Neural crest cell (in vitro differentiated cells): ENCODE measurements at places on chromosomes 7 and 10.

- no peak for DNase-seq
Measured at GRCh38 chr10:103618575-103619423, 125.3 kb downstream of the NEURL1 start.

GRCh38 chr10:21238044-21238443 is 287.4 kb downstream of the SKIDA1 start:
- no peak for DNase-seq

DNA sequence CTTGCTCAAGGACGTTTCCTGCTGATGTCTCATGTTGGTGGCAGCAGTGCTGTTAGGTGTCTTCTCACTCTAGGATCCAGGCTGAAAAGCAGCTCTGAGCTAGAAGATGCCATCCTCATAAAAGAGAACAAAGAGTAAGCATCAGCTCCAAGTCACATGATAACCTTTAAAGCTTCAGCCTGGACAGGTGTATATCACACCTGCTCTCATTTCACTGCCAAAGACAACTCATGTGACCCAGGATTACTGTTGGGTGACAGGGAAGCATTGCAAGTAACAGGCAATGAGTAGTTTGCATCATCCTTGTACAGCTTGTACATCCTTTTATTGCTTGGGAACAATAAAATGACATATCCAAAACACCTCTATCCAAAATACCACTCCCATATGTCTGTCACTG is 423.4 kb upstream of the DPP6 start:
- no peak for DNase-seq

DNA sequence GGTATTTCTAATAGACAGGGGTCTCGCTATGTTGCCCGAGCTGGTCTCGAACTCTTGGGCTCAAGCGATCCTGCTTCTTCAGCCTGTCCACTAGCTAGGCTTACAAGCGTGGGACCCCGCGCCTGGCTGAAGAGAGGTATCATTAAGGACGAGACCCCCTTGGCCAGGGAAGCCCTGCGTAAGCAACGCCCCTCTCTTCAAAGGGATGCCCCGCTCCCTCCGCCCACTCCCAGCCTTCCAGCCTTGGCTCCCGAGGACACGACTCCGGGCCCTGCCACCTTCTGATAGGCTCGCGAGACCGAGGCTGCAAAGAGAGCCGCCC is 220 bp upstream of the ZKSCAN5 start:
- peak; percentile 99 for DNase-seq

- DNase-seq: no peak
Measured at GRCh38 chr7:15557186-15557585, 4.6 kb downstream of the AGMO start.

DNA sequence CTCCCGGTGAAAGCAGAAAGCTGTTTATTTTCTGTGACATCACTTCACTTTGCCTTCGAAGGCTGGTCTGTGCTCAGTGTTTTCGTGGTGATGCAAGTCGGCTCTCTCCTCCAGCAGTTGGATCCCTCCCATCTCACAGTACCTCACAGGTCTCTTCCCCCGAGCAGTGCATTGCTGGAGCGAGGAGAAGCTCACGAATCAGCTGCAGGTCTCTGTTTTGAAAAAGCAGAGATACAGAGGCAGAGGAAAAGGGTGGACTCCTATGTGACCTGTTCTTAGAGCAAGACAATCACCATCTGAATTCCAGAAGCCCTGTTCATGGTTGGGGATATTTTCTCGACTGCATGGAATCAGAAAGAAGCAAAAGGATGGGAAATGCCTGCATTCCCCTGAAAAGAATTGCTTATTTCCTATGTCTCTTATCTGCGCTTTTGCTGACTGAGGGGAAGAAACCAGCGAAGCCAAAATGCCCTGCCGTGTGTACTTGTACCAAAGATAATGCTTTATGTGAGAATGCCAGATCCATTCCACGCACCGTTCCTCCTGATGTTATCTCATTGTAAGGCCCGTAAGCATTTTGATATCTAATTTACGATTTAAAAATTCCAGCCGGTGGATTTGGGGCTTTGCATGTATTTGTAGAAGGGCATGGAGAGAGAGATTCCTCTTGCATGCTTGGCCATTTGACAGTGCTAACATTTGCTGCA is at the start of gene LGI1:
TSS of gene LGI1 (plus strand) at position 136 of the 707 bp plus-strand sequence. CDS start at position 345, 209 bp downstream.
- DNase-seq: no peak

GRCh38 chr10:73920089-73920488 is 9.2 kb downstream of the PLAU start:
- no peak for DNase-seq

DNA sequence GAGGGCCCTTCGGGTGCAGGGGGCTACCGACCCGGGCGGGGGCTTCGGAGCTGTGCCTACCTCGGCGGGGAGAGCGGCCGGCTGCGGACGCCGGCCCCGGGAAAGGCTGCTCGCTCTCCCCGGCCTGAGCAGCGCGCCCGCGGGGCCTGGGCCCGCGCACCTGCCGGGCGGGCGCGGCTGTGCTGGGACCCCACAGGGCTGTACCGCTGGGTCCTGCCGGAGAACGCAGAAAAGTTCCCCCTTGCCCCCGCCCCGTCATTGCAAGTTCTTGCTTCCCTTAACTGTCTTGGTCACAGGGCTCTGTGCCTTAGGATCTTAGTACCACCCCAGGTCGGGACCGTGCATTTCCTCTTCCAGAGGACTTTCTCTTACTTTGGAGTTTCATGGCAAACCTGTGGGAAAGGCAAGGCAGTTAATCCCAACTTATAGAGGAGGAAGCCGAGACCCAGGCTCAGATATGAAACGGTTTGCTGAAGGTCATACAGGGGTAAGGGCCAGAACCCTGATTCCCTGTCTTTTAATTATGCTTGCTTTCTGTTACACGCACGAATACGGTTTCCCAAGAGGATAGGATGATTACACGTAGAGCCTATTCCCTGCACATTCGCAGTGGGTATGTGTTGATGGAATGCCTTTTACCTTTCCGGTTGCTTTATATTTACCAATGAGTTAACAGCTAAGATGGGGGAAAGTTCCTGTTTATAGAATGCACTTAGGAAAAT is 652 bp downstream of the PCGF5 start:
- no peak for DNase-seq

DNA sequence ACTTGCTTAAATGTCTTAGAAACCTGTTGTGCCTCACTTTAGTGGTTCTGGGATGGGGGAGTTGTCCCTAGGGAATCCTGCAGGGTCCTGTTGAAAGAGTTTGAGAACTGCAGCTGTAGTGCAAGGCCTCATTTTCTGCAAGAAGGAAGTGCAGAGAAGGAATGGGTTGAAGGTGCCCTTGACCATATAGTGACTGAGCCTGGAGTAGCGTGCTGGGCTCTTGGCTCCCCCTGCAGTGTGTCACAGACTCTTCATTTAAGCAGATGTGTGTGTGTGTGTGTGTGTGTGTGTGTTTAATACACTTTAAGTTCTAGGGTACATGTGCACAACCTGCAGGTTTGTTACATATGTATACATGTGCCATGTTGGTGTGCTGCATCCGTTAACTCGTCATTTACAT is 92.2 kb downstream of the GRK5 start:
- DNase-seq: no peak

GRCh38 chr10:72834183-72834825 is 59.2 kb upstream of the OIT3 start:
- peak; percentile 18 for DNase-seq

- DNase-seq: no peak
Measured at GRCh38 chr10:80454513-80455460, 677 bp downstream of the TSPAN14 start.

DNA sequence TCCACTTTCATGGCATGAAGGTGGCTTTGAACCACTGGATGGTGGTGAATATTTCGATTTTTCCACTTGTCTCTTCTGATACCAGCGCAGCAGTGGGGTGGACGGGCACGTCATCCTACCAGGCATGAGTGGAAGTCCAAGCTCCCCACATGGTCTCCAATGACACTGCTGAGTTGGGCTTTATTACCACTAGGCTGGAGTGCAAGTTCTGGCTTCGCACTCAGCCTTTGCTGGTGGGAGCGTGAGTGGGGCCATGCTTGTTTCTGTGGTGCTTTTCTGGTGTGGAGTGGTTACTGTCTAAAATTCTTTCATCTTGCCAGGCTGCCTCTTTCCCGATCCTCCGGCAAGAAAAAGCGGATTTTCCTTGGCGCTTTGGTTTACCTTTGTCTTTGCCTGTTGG is 70.1 kb upstream of the SDK1 start:
- no peak for DNase-seq

- no peak for DNase-seq
Measured at GRCh38 chr10:119120413-119120867, 16.5 kb downstream of the DENND10 start.

- no peak for DNase-seq
Measured at GRCh38 chr7:129859183-129859582, 93.6 kb downstream of the UBE2H start.

GRCh38 chr10:119370972-119371703 is 163.8 kb downstream of the GRK5 start:
- DNase-seq: no peak

GRCh38 chr10:11144626-11145494 is 127.2 kb downstream of the CELF2 start:
- no peak for DNase-seq

DNA sequence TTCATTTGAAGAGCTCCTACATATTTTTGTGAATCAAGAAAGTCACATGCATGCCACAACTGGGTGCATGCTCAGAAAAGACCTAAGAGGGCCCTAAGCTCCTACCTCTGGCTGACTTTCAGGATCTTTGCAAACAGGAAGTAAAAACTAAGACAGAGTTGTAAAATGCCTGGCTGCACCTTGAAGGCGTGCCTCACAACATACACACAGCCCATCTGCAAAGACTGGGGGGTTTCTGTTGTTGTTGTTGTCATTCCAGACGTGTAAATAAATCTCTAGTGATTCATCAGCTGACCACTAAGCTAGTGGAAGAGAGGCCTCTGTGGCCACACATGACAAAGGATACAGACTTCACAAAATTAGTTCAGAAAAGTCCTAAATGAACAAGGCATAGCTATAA is 31.8 kb downstream of the SMURF1 start:
- no peak for DNase-seq

DNA sequence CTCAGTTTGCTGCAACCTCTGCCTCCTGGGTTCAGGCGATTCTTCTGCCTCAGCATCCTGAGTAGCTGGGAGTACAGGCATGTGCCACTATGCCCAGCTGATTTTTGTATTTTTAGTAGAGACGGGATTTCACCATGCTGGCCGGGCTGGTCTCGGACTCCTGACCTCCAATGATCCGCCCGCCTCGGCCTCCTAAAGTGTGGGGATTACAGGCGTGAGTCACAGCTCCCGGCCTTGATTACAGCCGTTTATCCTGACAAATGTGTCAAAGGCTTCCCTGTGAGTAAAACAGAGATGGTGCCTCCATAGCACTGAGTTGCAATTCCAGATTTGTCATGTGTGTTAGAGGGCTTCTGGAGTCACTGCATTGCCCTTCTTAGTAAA is 273.7 kb downstream of the CCDC3 start:
- no peak for DNase-seq

DNA sequence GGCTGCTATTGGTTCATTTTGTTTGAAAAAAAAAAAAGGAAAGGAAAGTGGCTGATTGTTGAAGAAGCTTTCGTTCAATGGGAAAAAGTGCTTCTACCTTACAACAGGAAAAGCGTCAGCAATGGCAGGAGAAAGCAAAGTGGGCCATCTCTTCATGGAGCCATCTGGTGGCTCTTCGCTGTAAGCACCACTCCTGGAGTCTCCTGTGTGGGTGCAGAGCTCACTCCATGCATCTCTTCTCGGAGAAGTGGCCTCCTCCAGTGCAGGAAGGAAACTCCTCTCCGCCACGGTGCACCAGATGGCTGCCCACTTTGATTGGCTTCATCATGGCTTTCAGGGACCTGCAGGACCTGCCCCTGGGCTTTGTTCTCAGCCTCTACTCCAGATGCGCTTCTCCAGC is 250.9 kb downstream of the PTEN start:
- DNase-seq: no peak

GRCh38 chr7:5780801-5781496 is 514 bp downstream of the RNF216 start:
- peak; percentile 2 for DNase-seq

GRCh38 chr7:51376420-51377092 is 59.9 kb upstream of the COBL start:
- DNase-seq: no peak

GRCh38 chr7:5709347-5709950 is 72.0 kb downstream of the RNF216 start:
- DNase-seq: no peak

DNA sequence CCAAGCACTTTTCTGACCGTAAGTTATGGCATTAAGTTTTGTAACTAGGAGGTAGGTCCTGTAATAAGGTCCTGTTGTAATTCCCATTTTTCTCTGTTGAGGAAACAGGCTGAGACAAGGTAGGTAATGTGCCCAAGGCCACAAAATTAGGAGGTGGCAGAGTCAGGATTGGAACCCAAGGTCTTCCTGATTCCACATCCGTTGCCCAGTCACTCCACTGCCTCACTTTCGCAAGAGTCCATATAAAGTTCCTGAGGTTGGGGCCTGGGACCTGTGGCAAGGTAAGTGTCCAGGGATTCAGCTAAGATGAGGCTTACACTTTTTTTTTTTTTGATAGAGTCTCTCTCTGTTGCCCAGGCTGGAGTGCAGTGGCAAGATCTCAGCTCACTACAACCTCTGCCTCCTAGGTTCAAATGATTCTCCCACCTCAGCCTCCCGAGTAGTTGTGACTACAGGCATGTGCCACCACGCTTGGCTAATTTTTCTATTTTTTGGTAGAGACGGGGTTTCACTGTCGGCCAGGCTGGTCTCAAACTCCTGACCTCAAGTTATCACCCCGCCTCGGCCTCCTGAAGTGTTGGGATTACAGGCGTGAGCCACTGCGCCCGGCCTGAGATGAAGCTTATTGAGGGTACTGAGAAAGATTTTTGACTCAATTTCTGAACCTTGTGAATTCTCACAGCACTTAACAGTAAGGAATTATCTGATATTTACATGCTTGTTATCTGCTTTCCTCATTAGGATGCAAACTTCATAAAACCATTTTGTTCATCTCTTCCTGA is 20.3 kb upstream of the GNA12 start:
- no peak for DNase-seq

DNA sequence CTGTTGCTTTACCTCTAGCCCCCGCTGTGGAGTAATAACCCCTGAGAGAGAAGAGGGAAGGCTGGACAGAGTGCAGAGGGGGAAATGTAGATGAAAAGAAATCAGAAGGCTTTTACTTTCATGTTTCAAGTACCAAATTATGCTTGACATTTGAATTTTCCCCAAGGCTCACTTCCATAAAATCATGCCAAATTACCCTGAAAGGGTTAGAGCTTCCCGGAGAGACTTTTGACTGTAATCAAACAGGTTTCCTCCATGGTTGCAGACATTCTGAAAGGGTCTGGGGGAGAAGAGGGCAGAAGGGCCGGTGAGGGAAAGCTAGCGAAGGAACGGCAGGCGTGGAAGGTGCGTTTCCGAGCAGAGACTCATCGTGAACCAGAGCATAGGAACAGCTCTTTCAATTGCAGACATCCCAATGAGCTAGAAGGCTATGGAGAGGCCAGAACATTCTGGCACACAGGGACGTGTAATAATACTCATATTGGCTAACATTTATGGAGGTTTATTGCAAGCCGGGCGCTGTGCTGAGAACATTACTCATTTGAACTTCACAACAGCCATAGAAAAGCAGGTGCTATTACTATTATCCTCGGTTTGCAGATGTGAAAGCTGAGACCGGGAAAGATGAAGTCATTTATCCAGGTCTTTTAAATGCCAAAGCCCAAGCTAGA is 620.8 kb upstream of the AUTS2 start:
- DNase-seq: no peak

GRCh38 chr10:7547829-7548228 is 118.9 kb downstream of the ITIH5 start:
- no peak for DNase-seq

- no peak for DNase-seq
Measured at GRCh38 chr10:63522995-63523394, 1.8 kb downstream of the REEP3 start.

- DNase-seq: no peak
Measured at GRCh38 chr10:69446650-69447151, 4.6 kb upstream of the TSPAN15 start.

GRCh38 chr7:115363916-115364315 is 442.0 kb downstream of the MDFIC start:
- DNase-seq: no peak
